ENCODE measurements at places on chromosomes 5 and 9.

DNA sequence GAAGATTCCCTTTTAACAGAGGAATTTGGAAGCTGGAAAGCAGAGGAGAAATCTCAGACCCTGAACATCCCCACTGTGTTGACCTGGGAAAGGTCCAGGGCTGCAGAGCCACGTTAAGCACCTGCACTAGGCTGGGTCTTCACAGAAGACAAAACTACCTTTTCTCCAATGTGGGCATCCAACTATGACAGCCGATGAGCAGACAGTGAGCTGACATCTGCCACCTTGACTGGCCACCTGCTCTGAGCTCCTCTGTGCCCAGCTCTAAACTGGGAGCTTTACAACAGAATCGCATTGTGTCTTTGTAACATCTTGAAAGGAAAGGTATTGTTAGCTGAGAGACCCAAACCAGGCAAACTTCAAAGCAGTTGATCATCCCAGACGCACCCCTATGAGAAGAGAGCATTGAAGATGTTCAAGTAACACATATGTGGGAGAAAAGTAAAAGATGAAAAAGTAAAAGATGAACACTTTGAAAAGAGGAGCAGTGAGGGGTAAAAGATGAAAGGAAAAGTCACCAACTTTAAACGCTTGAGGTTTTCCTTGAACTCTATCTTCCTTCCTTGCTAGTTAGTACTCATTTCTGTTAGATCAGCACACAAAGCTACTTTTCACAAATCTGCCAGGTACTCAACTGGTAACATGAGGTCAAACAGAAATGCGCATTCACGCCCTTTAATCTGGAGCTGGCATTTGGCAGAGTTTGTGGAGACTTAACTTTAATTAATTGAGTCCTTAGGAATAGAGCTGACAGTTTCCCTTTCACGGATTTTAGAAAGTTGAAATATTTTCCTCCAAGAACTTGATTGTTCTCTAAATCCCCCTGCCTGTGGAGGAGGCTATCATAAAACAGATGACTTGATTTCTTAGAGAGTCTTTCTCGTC is 53.2 kb upstream of the CTXN3 start:
- no peak for DNase-seq

DNA sequence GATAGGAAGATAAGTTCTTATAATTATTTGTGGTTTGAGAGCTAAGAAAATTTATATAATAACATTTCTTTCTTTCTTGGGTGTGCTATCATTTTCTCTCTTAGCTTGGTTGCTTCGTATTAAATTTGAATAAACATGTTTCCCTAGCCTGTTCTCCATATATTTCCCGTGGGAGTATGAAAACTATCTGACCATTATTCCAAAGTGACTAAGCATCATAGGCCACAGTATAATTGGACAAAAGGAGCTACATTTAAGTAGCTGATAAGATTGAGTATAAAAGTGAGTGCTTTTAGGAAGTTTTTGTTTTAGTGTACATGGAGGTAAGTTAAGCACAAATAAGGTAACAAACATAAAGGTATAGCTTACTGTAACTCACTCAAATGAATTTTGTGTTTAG is 8.4 kb upstream of the OSMR start:
- no peak for DNase-seq

DNA sequence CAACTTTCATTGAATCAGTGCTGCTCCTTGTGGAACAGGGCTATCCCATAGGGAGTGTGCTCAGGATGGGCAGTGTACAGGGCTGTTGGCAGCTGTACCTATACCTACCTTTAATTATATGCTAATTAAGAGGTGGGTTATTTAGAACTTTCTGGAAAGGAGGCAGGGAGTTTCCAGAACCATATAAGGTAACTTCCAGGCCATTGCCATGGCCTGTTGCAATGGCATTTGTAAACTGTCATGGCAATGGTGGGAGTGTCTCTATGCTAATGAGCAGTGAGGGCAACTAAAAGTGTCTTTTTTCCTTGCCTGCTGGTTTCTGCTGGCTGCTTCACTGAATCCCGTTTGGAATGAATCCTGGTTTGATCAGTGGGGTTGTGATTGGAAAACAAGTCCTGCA is 2.3 kb upstream of the ARHGAP26 start:
- no peak for DNase-seq

DNA sequence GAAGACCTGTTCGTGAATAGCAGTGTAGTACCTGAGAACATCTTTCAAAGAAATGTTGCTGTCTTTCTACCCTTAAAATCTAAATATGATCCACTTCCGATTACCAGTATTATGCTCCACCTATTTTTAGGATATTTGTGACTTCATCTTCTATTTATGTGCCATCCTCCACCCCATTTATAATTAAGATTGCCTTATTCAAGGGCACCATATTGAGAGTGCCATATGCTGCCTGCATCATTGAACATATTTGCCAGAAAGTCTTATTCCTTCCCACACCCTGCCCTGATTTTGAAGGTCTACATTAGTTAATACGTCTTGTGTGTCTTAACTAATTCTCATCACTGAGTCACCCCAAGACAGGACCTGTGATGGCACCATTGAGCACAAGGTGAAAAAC is 1076.7 kb downstream of the CDH12 start:
- no peak for DNase-seq

GRCh38 chr5:33558489-33558888 is 117.7 kb downstream of the TARS1 start:
- no peak for DNase-seq

DNA sequence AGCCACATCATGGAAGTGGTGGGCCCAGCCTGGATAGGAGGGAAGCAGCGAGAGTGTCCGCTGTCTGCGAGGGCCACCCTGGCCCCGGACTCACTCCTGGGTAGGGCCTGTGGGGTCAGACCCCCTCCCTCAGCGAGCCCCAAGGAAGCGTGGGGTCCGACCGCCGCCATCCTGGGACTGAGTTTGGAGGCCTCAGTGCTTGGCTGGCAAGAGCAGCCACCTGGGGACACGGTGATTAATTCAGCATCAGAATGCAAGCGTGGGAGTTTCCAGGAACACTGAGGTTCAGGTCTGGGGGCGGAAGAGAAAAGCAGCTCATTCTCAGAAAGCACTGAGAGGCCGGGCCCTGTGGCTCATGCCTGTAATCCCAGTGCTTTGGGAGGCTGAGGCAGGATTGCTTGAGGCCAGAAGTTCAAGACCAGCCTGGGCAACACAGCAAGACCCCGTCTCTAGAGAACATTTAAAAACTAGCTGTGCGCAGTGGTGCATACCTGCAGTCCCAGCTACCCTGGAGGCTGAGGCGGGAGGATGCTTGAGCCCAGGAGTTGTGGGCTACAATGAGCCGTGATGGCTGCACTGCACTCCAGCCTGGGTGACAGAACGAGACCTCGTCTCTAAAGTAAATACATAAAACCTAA is 18.3 kb upstream of the CAMSAP1 start:
- DNase-seq: no peak
